ENCODE measurements at places on chromosomes 4 and X. TPM values are rescaled to one million over a fixed set of nuclear protein-coding genes. Genes with fewer than 3 reads are reported as not detected.

The TRIML1 gene
- not detected for total RNA-seq

The CWH43 gene
- total RNA-seq = not detected

The TIMP1 gene
- total RNA-seq = 43.0 TPM

The NEUROG2 gene
- not detected for total RNA-seq

The GPR34 gene
- not detected for total RNA-seq

The STS gene
- total RNA-seq = 0.95 TPM

The HTR2C gene
- not detected for total RNA-seq

The PAGE5 gene
- total RNA-seq = not detected

The PCDH11X gene
- 0.06 TPM for total RNA-seq

The PUDP gene
- total RNA-seq = 7.3 TPM

The PNMA3 gene
- total RNA-seq = not detected

The SSX2 gene
- not detected for total RNA-seq

The ZCCHC12 gene
- not detected for total RNA-seq

The HPGDS gene
- total RNA-seq = not detected

The JADE3 gene
- total RNA-seq = 6.9 TPM

The DNAJB14 gene
- total RNA-seq = 36.8 TPM

The SLC26A1 gene
- 0.85 TPM for total RNA-seq

The FOXP3 gene
- not detected for total RNA-seq

The NMU gene
- not detected for total RNA-seq

The SULT1B1 gene
- total RNA-seq = not detected

The DMRTC1B gene
- not detected for total RNA-seq

The GUCY1A1 gene
- 29.0 TPM for total RNA-seq

The NR3C2 gene
- not detected for total RNA-seq

The CT45A1 gene
- not detected for total RNA-seq

The DOK7 gene
- total RNA-seq = 2.8 TPM

The NXF2 gene
- not detected for total RNA-seq

The ADGRG4 gene
- not detected for total RNA-seq

The DRD5 gene
- not detected for total RNA-seq

The PRSS12 gene
- total RNA-seq = not detected

The RTL3 gene
- not detected for total RNA-seq

The LRIT3 gene
- not detected for total RNA-seq

The OPRPN gene
- not detected for total RNA-seq

The XPNPEP2 gene
- not detected for total RNA-seq
